Mesenteric fat pad (tissue), 1 donor: ENCODE measurements at places on chromosomes 7 and 10.
A peak's percentile ranks its signal among the peaks of the same experiment; 100 is the strongest.

DNA sequence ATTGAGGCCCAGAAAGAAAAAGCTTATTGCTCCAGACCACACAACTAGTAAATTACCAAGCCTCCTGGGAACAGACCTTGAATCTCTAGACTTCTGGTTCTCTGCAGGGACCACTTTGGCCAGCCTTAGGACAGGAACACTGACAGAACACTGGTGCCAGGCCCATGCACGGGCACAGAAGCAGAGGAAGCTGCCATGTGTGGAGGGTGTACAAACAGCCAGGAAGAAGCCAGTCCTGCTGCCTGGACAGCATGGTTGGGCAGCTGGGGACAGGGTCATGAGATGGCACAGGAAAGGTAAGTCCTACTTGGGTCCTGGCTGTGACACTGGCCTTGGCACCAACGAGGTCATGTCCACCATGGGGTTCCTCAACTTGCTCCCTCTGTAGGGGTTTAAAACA lies 19.2 kb downstream of the MMRN2 start:
- peak; percentile 41 for DNase-seq

GRCh38 chr7:74178632-74179031 lies 4.5 kb downstream of the EIF4H start:
- no peak for DNase-seq

DNA sequence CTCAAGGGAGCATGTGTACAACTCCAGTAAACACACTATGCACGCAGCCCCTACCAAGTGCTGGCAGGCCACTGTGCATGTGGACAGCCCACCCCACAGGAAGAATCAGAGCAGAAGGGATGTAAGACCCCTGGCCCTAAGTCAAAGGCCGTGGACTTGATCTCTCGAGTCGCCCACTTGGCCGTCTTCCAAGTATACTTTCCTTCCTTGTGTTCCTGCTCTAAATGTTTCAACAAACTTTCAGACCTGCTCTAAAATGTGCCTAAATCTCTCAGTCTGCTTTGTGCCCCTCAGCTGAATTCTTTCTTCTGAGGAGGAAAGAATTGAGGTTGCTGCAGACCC lies 21.1 kb upstream of the NOM1 start:
- DNase-seq: no peak

DNA sequence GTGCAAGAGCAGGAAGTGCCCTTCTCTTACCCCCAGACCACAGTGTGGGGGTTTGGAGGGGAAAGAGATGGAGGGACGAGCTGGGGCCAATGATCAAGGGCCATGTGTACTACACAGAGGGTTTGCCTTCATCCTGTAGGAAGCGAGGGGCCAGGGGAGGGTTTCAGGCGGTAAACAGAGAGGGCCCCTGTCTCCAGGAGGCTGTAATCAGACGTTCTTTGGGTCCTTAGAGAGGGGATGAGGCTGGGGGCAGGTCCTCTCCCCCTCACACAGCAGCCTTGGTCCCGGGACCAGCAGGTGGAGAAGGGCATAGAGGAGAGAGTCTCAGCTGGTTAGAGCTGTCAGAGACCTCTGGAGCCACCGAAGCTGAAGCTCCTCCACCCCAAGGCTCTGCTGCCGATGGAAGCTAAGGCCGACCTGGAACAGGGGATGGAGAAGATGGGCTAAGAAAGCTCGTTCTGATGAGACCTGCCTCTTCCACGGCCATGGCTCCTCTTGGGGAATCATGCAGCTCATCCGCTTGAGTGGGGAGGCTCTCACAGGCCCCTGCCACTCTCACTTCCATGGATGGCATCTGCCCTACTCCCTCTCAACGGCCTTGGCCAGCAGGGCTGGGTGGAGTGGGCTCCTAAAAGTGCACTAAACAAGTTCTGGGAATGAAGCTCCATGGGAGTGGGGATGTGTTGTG lies 3.5 kb downstream of the LOXL4 start:
- DNase-seq: no peak

DNA sequence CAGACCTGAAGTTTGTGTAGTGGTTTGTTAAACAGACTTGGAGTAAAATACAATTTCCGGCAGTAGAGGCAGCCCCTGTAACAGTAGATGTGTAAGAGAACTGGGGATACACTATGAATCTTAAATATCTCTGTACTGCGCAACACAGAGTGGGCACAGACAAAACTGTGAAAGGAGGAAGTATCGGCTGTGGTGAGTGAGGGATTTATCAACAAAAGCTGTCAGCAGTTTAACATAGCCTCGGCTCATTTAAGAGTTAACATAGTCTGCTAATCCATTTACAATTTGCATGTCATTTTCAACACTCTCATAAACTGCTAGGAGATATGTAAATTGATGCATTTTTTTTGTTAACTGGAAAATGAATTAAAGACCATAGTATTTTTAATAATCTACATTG lies 225.2 kb downstream of the ZWINT start:
- no peak for DNase-seq

DNA sequence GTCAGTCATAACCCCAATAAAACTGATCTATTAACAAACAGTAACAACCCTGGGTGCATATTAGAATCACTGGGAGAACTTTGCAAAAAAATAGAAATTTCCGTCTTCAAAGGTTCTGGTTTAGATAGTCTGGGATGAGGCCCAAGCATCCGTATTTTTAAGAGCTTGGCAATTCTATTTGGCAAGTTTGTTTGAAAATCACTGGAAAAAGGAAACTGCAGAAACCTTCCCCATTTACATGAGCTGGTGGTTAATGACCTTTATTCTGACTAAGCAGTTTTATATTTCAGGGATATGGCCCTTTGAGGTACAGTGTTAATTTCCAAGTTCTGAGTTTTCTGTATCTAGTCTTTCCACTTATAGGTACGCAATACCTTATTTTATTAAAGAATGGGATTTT lies 115.8 kb upstream of the PRR15 start:
- DNase-seq: no peak

- DNase-seq: no peak
Observed at GRCh38 chr10:93075369-93076221, 1.9 kb downstream of the CYP26A1 start.

GRCh38 chr7:116575853-116576252 lies 51.0 kb downstream of the CAV1 start:
- DNase-seq: no peak

- DNase-seq: peak; percentile 39
Observed at GRCh38 chr10:78524941-78525340, 491.3 kb downstream of the RPS24 start.

DNA sequence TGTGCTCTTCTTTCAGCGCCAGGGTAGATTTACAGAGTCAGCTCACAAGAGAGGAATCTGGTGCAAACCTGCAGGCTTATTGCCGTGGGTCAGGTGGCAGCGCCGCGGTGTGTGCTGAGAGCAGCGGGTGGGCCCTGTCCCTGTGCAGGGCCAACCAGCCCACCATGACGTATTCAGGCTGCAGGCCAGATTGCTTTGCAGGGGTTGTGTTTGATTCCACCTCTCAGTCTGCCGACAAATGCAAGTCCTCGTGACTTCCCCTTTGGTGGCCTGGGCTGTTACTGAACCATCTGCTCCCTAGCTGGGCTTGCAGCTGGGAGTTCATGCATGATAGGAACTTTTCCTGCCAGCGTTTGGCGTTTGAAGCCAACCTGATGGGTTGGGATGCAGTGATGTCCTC lies 66.7 kb upstream of the LEP start:
- peak; percentile 81 for DNase-seq
